AG20443 (cell line): ENCODE measurements at places on chromosomes 6 and 20.
A peak's percentile ranks its signal among the peaks of the same experiment; 100 is the strongest.

GRCh38 chr6:165819394-165819793 lies 156.4 kb upstream of the PDE10A start:
- no peak for DNase-seq

- DNase-seq: no peak
Measured at GRCh38 chr6:108118810-108119768, 44.5 kb upstream of the OSTM1 start.

GRCh38 chr6:130447374-130447773 lies 81.6 kb downstream of the TMEM200A start:
- DNase-seq: no peak

DNA sequence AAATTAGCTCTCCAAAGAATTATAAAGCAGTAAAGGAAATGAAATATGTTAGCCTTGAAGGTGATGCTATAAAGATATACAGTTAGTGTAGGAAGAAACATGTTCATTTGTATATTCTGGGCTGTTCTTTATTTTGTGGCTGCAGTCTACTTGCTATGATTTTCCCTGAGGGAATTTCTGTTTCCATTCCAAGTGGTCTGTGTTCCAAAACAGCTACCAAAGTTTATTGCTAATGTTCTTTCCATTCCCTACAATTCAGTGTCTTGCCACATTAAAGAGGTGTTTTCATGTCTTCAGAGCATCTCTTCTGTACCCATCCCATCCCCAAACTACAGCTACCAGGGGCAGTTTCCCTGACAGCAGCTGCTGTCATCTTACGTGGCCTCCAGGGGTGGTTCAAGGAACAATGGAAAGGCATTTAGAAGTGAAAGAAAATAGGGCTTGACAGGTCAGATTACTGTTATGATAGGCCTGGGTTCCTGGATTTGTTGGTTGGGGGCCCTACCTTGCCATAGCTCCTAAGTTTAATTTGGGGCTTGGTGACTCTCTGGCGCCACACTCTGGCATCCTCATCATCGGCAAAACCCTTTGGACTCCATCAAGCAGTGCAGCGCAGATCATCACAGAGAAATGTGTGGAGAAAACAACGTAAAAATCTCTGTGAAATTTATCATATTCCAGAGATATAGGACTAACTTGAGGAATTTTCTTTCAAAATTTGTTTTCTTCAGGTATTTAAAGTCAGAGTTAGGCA lies 33.8 kb upstream of the AIG1 start:
- peak; percentile 15 for DNase-seq

DNA sequence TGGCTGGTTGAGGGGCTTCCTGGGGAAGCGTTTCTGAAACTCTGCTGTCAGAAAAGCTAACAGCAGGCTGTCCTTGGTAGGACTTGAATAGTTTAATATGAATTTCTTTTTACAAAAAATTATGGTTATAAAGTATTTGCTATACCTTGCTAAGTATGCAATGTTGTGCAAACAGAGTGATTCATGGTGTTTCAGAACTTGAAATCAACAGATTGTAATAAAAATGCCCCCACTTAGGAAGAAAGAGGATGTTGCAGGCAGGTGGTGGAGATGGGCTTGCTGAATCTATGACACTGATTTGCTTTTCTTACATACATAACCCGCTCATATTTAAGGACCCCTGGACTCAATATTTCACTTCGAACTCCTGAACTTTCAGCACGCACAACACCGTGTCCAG lies 211.6 kb downstream of the THBS2 start:
- no peak for DNase-seq

DNA sequence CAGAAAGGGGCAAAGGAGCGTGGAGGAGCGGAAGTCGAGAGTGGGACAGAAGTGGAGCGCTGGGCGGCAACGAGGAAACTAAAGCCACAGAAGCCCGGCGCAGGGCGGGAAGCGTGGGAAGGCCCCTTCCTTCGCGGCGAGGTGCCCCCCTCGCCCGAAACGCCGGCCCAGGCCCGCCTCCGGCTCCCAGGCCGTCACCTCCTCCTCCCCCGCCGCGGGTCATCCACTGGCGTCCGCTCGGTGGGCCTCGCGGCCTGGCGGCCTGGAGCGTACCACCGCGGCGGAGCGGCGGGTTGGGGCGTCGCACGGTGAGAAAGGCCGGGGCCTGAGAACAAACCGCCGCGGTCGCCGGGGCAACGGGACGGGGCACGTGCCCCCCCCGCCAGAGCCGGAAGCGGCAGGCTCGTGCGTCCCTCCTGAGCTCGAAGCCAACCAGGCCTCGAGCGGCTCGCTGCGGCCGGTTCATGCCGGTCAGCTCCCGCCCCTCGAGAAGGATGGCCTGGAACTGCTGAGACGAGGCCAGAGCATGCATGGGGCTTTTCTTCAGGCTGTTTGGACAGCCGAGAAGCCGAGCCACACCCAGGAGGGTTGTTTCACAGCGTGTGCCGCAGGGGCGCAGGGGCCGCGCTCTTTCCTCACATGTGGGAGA lies at the start of gene TCP11:
TSS of gene TCP11 (minus strand) at position 333 of the 649 bp plus-strand sequence. CDS start 469 bp downstream, outside the sequence.
- DNase-seq: peak; percentile 44

GRCh38 chr6:158290659-158291058 lies 21.6 kb upstream of the TULP4 start:
- no peak for DNase-seq

- DNase-seq: no peak
Measured at GRCh38 chr6:129183681-129184301, 300.9 kb downstream of the LAMA2 start.

- no peak for DNase-seq
Measured at GRCh38 chr20:46282669-46283068, 25.6 kb downstream of the CDH22 start.

- DNase-seq: no peak
Measured at GRCh38 chr6:3322366-3322890, 63.7 kb downstream of the PSMG4 start.

DNA sequence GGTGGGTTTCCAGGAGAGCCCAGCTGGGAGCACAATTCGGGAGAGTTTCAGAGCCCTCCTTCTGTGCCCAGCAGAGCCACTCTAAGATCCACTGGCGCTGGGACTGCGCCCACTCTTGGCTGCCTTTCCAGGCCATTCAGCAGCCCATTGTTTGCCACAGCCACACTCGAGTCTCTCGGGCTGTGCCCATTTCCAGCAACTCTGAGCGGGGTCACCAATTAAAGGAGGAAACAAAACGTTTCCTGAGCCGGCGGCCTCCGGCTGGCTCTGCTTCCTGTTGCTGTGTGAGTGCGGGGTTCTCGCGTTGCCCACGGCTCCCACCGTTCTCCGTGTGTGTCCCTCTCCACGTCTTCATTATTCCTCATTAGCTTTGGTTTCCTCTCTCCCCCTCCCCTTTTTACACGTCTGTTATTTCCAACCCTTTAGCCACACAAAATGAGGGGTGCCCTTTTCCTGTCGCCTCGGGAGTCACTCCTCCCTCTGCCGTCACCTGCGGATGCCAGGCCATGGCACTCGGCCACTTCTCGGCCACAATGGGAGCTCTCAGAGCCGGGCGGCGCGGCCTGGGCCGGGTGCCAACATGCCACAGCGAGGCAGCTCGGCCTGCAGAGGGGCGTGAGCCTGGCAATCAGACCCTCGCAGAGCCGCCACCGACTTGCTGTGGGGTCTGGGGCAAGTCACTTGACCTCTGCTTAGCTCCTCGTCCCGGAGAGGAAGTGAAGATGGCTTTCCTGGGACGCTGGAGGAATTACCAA lies 94.3 kb upstream of the NKX2-2 start:
- no peak for DNase-seq

- peak; percentile 71 for DNase-seq
Measured at GRCh38 chr6:16683641-16684194, 77.5 kb downstream of the ATXN1 start.

DNA sequence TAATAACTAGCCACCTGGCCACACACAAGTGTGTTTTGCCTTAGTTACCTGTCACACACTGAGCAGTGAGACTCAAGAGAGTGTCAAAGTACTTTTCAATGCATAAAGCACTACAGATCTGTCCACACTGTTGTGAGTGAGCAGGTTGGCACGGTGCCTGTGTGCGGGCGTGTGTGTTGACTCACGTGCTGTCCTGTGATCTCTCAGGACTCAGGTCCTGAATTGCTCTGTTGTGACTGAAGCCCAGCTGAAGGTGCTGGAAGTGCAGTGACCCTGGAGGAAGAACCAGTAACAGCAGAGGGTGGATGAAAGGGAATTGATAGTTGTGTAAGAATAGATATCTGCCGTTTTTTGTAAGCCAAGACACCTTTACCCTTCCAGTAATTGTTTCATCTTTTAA lies 18.3 kb downstream of the SLC16A10 start:
- DNase-seq: no peak

DNA sequence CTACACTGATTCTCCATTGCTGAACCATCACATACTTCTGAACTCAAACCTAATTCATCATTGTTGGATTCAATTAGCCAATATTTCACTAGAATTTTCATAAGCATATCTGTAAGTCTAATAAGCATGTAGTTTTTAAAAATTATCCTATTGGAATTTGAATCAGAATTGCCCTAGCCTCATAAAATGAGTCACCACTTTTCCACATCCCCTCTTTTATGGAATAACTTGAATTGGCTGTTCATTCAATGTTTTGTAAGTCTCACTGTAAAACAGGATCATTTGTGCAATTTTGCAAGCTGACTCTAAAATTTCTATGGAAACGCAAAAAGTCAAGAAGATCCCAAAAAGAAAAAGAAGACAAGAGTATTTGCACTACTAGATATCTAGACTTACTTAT lies 141.0 kb downstream of the HACE1 start:
- DNase-seq: no peak

DNA sequence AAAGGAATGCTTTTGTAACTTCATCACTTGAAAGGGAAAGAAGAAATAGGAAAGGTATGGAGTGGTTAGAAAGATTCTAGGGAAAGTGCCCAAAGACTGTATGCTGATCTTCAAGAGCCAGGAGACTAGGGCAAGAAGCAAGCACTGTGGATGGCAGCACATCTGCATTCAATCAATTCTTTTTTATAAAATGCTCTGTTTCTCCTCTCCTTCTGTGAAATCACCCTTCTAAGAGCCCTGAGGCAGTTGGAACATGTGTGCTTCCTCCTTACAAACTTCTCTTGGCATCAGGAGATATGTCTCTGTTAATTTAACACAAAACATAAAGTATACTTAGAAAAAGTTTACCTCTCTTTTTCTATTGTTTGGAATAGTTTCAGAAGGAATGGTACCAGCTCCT lies 1162.2 kb upstream of the GJE1 start:
- peak; percentile 34 for DNase-seq

- DNase-seq: no peak
Measured at GRCh38 chr20:7333841-7334240, 566.4 kb downstream of the BMP2 start.

- no peak for DNase-seq
Measured at GRCh38 chr6:112408522-112408921, 61.4 kb downstream of the RFPL4B start.

DNA sequence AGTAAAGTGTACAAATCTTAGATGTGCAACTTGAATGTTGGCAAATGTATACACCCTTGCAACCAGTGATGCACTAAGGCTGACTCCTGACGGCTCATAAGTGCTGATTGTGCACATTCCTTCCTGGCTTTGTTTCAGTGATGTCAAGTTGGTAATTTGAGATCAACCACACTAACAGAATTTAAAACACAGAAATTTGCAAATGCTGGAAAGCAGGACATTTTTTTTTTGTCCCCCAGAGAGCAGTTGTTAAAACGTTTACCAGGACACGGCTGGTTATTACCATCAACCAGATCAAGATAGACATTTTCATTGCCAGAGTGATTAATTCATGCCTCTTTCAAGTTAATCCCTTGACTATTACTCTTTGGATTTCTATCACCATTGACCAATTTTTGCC lies 735.6 kb downstream of the RFPL4B start:
- DNase-seq: peak; percentile 27

DNA sequence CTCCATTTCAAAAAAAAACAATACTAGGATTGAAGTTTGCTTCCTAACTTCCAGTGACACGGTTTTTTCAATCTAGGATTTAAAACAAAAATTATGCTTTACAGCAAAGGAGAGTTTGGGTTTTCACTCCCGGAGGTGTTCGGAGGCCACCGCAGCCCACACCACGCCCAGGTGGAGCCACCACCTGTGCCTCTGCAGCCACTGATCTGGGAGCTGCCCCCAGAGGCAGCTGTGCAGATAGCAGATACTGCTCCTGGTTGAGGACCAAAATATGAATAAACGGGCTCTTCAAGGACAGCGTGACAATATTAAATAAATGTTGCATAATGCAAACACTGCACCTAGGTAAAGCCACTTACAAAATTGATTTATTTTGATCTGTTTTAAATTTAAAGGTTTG lies 30.2 kb downstream of the DLL1 start:
- DNase-seq: no peak

- DNase-seq: peak; percentile 85
Measured at GRCh38 chr6:4732691-4733315, 43.4 kb upstream of the CDYL start.

- DNase-seq: no peak
Measured at GRCh38 chr6:128333581-128334223, 186.7 kb downstream of the PTPRK start.

DNA sequence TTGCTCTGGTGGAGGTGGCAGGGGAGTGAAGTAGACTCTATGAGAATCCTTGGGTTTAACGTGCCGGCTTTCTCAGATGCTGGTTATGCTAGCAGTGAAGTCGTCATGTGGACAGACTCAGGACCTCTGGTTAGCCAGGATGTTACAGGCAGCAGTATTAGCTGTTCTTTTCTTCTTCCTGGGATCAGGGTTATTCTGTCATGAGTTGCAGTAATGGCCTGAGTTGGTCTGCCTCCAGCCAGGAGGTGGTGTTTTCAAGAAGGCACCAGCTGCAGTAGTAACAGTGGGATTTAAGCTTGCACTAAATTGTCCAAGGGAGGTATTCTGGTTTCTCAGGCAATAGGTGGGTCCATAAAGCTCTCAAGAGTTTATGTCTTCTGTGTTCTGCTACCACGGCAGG lies 56.7 kb downstream of the HDDC2 start:
- DNase-seq: no peak

- peak; percentile 52 for DNase-seq
Measured at GRCh38 chr6:131740161-131740560, 29.3 kb upstream of the CTAGE9 start.

DNA sequence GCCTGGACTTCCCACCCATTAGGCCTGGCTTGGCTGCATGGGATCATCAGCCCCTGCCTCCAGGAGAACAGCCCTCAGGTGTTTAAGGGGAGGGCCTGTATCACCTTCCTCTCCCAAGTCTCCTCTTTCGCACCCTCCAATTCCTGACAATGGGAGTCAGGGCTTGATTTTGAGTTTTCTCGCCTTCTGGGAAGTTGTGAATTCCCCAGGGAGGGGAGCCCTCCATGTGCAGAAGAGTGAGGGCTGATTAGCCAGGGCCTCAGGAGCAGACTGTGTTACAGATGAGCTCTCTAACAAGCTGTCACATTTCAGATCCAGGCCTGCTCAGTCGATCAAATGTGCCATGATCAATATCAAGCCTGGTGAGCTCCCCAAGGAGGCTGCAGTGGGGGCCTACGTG lies 42.4 kb downstream of the CNBD2 start:
- DNase-seq: no peak
